ENCODE measurements at places on chromosomes 5 and 9.
A peak's percentile ranks its signal among the peaks of the same experiment; 100 is the strongest.

DNA sequence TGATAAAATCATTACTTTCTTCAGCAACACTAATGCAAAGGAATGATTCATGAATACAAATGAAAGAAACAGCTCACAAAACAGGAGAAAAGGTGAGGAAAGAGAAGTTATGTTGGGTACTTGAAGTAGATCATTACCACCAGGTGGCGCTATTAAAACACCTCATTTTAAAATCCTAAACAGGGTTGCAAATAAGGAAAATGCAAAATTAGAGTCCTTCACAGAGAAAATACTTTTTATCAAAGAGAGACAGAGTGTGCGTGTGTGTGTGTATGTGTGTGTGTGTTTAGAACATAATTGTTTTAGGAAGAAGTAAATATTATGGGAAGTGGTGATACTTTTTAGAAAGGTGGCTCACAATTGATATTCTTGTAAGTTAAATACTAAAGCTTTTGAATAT is 49.5 kb upstream of the CD180 start:
- peak; percentile 85 for DNase-seq

DNA sequence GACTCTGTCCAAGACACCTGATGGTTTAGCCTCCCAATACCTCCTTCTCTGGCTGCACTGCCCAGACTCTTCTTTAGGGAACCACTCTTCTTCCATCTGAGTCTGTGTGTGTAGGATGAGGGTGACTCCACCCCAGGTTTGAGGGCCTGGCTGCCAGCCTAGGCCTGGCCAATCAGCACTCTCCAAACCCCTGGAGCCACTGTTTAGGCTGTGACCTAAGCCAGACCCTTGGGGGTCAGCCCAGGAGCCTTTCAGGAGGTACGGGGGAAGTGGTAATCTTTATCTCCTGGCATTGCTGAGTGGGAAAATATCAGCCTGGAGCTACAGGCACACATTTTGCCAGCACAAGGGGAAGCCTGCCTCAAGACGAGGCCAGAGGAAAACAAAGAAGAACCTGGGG is 6.2 kb upstream of the ERGIC1 start:
- no peak for DNase-seq

DNA sequence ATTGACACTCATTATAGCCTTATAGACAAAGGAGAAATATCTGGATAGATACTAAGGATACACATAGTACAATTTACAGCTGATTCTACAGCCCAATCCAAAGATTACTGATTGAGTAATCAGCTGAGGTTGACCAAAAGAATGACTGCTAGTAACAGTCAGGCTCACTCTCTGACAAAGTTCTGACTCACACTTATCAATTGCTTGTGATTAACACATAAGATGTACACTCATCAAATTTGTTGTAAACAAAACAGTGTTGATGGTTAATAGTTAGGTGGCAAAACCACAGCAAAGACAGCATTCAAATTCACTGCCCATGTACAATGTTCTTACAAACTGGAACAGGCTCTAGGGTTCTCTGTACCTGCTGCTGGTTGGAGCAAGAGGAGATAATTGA is 422.7 kb downstream of the TLE1 start:
- DNase-seq: no peak

DNA sequence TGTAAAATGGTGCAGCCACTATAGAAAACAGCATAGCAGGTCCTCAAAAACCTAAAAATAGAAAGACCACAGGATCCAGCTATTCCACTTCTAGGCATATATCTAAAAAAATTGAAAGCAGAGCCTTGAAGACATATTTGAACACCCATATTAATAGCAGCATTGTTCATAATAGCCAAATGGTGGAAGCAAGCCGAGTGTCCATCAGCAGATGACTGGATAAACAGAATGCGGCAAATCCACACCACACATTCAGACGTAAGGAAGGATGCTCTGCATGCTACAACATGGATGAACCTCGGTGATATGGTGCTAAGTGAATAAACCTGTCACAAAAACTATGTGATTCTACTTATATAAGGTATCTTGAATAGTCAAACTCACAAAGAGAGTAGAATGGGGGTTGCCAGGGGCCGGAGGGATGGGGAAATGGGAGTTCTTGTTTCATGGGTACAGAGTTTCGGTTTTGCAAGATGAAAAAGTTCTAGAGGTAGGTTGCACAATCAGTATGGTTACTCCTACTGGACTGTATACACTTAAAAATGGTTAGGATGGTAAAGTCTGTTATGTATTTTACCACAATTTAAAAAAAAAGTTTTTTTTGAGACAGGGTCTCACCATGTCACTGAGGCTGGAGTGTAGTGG is 17.1 kb upstream of the HSD17B3 start:
- DNase-seq: no peak

DNA sequence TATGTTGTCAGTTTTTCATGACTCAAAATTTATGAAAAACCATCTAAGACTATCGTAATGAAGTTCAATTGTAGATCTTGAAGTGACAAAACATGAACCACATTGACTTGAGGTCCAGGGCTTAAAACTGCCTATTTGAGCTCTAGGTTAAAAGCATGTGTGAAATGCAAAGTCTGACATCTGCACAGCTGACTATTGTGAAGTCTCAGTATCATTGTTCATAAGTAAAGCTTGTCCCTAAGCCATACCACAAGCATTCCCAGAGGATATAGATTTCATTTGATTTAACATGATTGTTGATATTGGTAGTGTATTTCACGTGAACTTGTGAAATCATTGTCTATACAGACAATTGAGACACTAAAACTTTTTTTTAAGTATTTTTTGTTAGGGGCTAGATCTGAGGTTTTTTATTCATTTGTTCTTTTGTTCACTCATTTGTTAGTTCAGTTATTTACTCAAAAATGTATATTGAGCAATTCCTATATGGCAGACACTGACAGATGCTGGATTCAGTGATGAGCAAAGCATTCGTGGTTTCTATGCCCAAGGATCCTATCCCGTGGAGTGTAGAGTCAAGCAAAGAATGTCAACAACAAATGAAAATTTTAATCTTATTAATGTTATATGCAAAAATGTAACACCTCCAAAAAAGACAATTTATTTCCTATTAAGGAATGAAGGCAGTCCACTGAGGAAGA is 485.2 kb downstream of the RAB3C start:
- no peak for DNase-seq

- no peak for DNase-seq
Observed at GRCh38 chr9:12819436-12820185, 44.8 kb downstream of the LURAP1L start.

DNA sequence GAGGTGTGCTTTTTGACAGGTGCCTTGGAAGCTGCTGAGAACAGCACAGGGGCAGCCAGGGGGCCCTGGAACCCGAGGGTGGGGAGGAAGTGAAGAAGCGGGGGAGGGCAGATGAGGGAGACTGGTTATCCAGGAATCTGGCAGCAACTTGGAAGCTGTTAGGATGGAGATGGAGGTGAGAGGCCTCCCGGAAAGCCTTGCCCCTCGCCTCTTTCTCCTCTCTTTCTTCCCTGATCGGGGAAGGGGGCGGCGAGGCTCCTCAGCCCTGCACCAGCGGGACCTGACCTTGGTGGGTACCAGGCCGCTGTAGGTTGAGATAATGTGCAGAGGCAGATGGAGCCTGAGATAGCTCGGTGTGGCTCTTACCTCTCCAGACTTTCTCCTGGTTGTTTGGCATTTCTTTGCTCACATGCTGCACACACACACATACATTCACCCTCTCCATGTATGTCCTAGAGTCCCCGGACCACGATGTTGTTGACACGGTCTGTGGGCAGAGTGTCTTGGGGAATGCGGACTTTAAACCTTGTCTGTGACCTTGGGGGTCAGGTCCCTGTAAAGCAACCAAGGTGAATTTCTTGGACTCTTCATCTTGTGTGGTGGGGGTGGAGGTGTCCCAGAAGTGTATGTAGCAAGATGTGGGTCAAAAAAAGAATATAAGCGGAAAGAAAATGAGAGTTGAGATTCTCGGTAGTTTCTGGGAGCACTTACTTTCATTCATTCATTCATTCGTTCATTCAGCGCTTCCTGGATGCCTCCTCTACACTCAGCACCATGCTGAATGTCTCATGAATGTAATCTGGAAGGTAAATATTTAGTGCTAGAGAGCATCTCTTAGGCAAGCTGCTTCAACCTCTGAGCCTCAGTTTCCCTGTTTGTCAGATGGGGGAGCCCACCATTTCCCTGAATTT is 1.6 kb downstream of the WWC1 start:
- no peak for DNase-seq

- DNase-seq: no peak
Observed at GRCh38 chr5:176813587-176814312, 3.4 kb downstream of the UNC5A start.

DNA sequence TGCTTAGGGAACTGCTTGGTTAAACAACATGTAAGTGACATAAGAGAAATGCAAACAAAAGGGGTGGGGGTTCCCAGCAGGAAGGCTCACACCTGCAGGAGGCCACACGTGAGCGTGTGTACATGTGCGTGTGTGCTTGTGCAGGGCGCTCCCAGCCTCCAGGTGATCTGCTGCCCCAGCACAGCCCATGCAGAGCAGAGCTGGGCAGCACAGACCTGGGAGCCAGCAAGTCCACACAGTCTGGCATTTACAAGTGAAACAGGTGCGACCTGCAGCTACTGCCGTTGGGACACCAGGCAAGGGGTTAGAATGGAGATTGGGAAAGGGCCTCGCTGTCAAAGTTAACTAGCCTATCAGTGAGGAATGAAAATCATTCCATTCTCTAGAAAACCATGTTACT is 41.8 kb downstream of the GRAMD2B start:
- DNase-seq: no peak

GRCh38 chr5:133842846-133843611 is 125.4 kb downstream of the C5orf15 start:
- DNase-seq: no peak

- DNase-seq: no peak
Observed at GRCh38 chr5:78405829-78406750, 45.7 kb downstream of the SCAMP1 start.

DNA sequence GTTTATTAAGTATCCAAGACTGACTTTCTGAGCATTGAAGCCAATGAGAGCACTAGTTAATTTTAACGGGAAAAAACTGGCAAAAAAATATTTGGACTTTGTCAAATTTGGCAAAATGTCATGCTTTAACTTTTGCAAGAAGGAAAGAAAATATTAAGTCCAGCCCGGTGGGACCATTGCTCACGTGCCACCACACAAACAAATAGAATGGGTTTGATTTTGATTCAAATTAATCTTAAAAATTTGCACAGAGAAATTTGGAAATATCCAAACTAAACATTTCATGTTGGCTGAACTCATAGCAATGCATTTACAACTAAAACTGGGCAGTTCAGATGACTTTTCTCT is 302.2 kb downstream of the EBF1 start:
- no peak for DNase-seq

DNA sequence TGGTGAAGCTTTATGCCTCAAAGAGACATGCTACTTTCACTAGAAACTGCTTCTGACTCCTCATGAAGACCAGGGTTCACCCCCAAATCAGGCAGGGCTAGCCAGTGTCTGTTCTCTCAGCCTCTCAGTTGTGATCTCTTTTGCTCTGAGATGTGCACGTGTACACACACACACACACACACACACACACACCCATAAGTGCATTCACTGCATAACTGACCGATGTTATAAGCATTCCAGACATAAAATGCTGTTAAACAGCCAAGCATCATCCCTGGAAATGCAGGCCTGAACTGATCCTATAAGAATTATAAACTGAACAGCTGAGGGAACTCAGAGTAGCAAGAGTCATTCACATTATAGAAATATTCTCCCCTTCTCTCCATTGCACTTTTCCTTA is 85.0 kb downstream of the FSTL4 start:
- DNase-seq: no peak

GRCh38 chr5:166803058-166803457 is 1488.4 kb upstream of the WWC1 start:
- no peak for DNase-seq

DNA sequence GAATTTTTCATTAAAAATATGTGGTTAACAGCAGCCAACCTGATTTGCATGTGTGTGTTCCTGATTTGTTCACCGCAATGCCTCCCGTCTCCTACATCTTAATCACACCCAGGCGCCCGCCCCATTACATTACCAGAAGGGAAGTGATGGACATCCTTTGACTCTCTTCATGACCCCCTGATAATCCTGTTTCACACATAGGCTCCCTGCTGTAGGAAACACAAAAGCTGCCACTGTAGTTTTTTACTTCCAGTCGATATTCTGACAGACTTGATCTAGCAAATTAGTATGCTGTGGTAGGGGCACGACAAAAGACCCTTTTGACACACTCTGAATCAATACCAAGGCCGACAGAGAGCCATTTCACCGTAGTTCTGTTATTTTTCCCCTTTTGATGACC is 287.8 kb upstream of the ISL1 start:
- no peak for DNase-seq

GRCh38 chr5:135842737-135843136 is 8.3 kb downstream of the SLC25A48 start:
- DNase-seq: no peak

GRCh38 chr5:59542851-59543820 is 350.4 kb downstream of the PDE4D start:
- no peak for DNase-seq

DNA sequence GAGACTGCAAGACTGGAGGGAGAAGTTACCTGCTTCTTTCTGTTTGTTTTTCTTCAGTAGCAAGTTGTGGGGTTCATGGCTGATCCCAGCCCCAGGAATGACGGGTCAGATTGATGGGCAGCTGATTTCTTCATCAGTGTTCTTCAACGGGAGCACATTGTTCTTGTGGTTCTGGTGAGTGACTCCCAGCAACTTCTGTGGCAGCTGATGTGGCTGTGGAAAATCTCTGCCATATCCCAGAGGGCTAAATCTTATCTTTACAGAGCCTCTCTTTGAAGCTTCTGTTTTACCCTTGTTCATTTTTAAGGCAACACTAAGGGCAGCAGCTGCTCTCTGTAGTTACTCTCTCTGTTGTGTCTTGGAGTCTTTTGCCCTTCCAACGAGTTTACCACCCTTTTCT is 710.3 kb downstream of the PRELID2 start:
- no peak for DNase-seq

GRCh38 chr5:77181596-77182304 is 28.7 kb upstream of the PDE8B start:
- no peak for DNase-seq

- no peak for DNase-seq
Observed at GRCh38 chr5:139064613-139065012, 133.6 kb downstream of the SIL1 start.

DNA sequence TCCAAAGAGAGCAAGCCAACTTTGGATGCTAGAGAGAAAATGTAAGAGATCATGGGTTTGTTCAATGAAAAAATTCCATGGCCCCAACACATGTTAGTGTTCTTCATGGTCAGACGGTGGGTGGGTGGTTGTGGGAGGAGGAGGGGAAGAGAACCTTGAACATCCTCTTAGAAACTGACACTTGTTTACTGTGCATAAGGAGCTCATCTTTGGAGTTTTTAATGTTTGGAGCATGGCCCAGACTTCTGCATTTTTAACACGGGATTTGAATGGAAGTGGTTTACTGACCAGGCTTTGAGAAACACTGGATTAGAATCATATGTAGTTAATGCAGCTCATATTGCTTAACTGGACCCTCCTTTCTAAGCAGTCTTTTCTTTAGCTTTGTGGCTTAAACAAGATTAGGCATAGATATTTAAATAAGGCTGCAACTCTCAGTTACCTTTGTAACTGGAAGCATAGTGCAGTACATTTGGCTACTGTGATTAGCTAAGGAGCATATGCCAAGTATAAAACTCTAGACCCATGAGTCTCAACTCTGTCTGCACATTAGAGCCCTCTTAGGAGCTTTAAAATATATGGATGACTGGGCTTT is 60.1 kb downstream of the FOCAD start:
- DNase-seq: peak; percentile 26
